Liver (tissue), 10 donors: ENCODE measurements at places on chromosomes 13 and 19. TPM values are rescaled to one million over a fixed set of nuclear protein-coding genes. Genes with fewer than 3 reads are reported as not detected.

Gene SELENOV
- not detected for polyA plus RNA-seq

Gene CEACAM21
- polyA plus RNA-seq, result 0.58 TPM

Gene CYP4F2
- polyA plus RNA-seq, result 83.2 TPM

Gene PTGER1
- polyA plus RNA-seq, result 0.15 TPM

Gene ELOF1
- 32.5 TPM for polyA plus RNA-seq

Gene MBD3L2B
- not detected for polyA plus RNA-seq

Gene PCDH9
- 2.1 TPM for polyA plus RNA-seq

Gene ICAM4
- polyA plus RNA-seq, result 0.05 TPM

Gene TMPRSS9
- 0.39 TPM for polyA plus RNA-seq

Gene FFAR2
- polyA plus RNA-seq, result 0.25 TPM

Gene KLK14
- not detected for polyA plus RNA-seq

Gene CEACAM19
- 0.98 TPM for polyA plus RNA-seq

Gene KRTDAP
- polyA plus RNA-seq, result not detected

Gene KIR2DL3
- polyA plus RNA-seq, result 0.03 TPM

Gene ZNF8
- 0.37 TPM for polyA plus RNA-seq

Gene CD70
- not detected for polyA plus RNA-seq

Gene ZNF723
- polyA plus RNA-seq, result not detected

Gene PSG7
- polyA plus RNA-seq, result not detected

Gene MISP
- polyA plus RNA-seq, result 0.05 TPM

Gene FAM124A
- 0.33 TPM for polyA plus RNA-seq

Gene NANOS3
- polyA plus RNA-seq, result not detected

Gene ZNF599
- polyA plus RNA-seq, result 1.5 TPM

Gene NKG7
- polyA plus RNA-seq, result 5.3 TPM
